ENCODE measurements at places on chromosomes 6 and 20.

GRCh38 chr20:21710341-21710740, 4.9 kb downstream of the PAX1 start:
- no peak for DNase-seq

- DNase-seq, result no peak
Measured at GRCh38 chr6:149054559-149055194, 262.8 kb upstream of the TAB2 start.

DNA sequence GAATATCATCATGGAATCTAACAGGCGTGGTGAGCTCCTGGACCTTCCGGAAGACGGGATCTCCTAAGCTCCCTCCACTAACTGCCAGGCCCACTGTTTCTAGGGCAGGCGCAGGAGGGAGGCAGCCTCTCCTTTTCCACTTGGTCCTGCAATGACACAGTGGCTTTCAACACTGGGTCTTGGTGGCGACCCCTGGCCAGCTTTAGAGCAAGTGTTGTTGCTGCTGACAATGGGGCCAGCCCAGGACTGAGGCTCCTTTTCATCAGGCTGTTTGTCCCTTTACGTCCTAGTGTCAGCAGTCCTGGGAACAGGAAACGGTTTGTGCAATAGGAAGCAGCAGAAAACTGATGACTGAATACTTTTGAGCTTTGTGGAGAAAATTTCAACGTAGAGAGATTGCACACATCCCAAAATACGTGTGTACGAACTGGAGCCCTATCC, 9.7 kb upstream of the QKI start:
- no peak for DNase-seq

DNA sequence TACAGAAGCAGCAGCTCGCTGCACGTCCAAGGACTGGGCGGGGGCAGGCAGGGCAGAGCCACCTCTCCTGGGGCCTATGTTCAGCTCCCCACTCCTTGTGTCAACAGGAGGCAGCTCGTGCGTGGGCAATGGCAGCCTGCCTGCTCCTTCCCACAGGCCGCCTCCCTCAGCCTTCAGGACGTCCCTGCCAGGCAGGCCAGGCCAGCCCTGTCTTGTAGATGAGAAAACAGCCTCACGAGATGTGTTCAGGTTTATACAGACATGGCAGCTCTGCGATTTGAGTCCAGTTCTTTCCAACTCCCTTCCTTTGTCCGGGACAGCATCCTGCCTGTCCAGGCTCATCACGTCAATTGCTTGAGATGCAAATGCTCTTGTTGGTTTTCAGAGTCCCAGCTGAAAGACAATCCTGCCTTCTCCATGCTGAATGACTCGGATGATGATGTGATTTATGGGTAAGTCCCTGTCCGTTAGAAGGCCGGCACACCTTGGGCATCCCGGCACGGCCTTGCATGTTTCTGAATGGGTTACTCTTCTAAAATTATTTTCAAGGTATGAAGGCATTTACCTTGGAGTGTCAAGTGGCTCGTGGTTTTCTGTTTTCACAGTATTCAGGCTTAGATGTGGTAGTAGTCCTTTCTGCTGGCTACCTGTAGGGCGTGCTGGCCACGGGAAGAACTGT, 13.5 kb downstream of the DYNLT1 start:
- no peak for DNase-seq

DNA sequence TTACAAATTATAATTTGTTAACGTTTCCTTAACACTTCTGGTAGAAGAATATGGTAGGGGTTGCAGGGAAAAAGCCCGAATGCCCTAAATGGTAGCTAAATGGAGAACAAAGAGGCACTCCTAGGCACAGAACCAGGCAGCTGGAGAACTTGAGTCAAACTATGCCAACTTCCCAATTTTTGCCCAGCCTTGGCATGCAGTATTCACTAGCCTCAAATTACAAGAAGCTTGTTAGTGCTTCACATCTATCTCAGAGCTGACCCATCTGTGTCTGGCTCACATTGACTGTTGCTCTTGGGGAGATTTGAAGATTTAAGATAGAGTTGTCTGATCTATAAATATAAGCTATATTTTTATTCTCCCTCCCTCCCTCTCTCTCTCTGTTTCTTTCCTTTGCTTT, 19.4 kb upstream of the LRFN2 start:
- DNase-seq, result no peak

DNA sequence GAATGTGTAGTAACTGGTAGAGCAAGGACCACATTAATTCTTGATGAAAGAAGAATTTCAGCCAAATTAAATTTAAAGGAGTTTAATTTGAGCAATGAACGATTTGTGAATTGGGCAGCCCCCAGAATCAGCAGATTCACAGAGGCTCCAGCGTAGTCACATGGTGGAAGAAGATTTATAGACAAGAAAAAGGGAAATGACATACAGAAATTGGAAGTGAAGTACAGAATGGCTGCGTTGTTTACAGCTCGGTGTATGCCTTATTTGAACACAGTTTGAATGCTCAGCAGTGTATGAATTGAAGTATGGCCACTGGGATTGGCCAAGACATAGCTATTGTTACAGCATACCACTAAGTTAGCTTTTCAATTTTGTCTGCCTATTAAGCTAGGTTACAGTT, 173.6 kb upstream of the ARG1 start:
- DNase-seq, result no peak

DNA sequence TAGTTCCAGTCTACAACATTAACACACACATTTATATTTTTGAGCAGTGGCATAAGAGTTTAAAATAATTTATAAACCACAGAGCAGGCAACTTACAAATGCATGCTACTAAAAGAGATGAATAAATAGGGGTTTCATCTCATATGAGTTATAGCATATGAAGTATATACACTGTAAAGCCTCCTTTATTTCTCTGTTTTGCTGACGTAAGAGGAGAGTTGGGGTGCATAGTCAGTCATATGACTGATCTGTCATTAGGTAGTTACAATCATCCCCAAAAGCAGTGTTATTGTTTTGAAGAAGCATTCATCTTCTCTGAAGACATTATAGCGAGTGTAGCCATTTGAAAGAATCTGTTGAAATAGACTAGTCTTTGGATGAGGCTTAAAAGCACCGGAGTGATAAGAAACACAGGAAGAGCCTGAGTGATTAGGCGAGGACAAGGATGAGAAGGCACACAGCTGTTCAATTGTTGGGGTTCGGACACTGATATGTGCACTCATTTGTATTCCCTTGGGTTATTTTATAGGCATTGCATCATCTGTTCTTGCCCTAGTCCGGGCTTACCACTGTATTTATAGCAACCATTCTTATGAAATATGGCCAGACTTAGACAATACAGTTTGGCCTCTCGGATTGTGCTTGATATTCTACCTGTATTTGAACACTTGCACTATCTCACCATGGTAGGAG, 325.7 kb downstream of the SAMD5 start:
- no peak for DNase-seq

DNA sequence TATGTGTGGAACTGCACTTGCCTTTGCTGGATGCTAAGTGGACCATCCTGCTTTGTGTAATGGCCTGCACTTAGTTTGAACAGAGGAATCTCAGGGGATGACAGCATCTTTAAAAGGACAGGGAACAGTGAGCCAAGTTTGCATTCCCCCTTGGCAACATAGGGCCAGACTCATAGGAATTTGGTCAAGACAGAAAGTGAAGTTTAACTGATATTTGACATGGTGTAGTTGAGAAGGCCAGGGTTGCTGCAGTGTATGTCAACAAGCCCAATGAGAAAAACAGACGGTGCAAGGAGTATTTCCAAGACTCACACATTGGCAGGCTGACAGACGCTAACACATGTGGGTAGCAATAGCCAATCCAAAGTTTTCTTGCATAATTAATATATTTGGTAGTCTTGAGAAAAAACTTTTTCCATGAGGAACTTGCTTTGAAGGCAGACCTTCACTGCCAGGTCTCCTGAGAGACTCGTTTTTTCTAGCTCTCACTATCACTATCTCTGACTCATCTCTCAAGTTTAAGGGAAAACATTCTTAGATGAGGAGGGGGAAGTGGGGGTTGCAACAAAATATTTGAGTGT, 213.8 kb downstream of the IBTK start:
- DNase-seq, result no peak

GRCh38 chr20:44392776-44393607, 37.5 kb downstream of the HNF4A start:
- DNase-seq, result no peak

- DNase-seq, result no peak
Measured at GRCh38 chr6:155980014-155980767, 524.6 kb upstream of the NOX3 start.

- DNase-seq, result no peak
Measured at GRCh38 chr20:43194137-43194536, 4.4 kb upstream of the PTPRT start.

GRCh38 chr6:53244958-53245357, 96.3 kb upstream of the GCM1 start:
- no peak for DNase-seq
